ENCODE measurements at places on chromosomes 3 and 15.

GRCh38 chr15:52963865-52964264, 173.7 kb upstream of the ONECUT1 start:
- DNase-seq: no peak

- DNase-seq: no peak
These were observed 5.3 kb upstream of the STRA6 start for GRCh38 chr15:74207652-74208440.

DNA sequence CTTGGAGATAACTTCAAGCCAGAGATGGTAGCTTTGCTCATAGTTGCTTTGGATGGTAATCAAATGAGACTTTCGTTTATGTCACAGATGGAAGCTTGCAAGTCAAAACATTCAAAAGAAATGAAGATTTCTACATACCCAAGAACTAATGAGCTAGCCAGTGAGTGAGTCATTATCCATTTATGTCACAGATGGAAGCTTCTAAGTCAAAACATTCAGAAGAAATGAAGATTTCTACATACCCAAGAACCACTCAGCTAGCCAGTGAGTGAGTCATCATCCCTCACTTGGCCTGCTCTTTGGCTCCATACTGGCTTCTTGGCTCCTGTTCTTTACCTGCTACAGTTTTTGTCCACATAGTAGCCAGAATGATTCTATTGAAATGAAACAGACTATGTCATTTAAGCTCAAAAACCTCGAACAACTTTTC, 559.8 kb upstream of the CBLB start:
- no peak for DNase-seq

- DNase-seq: no peak
These were observed 84.0 kb downstream of the RSL24D1 start for GRCh38 chr15:55112706-55113105.

DNA sequence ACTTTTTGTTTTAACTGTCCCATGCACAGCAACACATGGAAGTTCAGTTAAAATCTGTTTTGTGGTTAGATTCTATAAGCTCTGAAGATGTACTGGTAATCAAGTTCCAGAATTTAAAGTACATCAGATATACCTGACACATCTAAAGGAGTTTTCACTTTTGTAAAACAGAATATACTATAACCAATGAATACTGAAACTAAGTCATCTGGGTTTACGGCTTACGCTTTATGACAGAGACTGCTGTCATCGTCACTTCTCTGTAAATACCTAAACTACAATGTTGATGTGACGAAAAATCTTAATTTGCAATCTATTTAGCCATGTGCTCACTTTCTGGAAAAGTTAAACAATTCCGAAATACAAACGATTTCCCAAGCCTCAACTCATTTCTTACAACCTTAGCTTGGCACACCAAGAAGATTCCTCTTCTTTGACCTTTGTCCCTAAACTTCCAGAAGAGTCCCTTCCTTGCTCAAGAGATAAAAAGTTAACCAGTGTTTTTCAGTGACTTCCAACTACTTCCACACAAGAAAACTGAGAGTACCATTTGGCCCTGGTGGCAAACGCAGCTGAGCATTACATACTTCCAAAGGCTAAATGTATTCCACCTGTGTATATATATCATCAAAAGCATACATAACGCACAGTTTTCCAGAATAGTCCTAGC, 56.8 kb upstream of the NEK10 start:
- DNase-seq: no peak

GRCh38 chr3:12347301-12347700, 58.4 kb downstream of the PPARG start:
- DNase-seq: no peak

GRCh38 chr15:83930392-83931212, 276.7 kb downstream of the ADAMTSL3 start:
- DNase-seq: no peak

GRCh38 chr15:85509973-85510372, 129.6 kb downstream of the AKAP13 start:
- no peak for DNase-seq

DNA sequence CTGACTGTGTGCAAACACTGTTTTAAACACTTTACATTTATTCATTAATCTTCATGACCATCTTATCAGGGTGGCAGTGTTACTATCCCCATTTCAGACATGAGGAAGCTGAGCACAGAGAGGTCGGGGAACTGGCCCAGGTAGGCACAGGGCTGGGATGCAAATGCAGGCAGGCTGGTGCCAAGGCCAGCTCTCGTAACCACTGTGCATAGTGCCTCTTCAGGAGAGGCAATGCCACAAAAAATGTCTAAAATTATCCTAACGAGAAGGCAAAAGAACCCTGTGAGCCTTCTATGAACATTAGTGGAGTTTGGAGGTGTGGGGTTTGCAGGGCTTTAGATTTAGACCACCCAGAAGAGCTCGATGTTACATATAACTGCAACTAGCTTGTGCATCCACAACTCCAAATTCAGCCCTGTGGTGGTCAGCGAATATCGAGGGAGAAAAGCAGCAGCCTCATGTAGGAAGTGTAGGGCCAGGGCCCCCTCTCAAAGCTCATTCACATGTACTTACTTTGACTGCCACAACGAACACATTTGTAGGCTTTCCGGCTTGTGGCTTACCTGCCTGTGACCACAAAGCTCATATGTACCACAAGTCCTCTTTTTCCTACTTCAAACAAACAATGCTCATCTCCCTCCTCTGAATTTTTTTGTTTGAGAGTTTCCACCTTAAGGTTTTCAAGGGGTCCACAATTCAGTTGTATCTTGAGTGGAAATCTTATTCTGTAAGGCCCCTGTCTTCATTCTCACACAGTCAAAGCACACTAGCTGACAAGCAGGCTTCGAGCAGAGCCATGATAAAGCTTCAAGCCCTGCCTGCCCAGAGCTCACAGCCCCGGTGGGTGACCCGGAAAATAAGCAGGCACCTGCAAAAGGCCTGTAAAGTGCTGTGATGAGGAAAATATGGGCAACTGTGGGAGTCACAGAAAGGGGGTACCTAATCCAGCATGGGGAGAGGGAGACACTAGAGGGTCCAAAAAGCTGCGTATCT, 722.9 kb upstream of the CFAP20DC start:
- no peak for DNase-seq

- no peak for DNase-seq
These were observed 167.7 kb downstream of the GHSR start for GRCh38 chr3:172280406-172281051.

- DNase-seq: no peak
These were observed 158.9 kb downstream of the ISL2 start for GRCh38 chr15:76495487-76495886.

- no peak for DNase-seq
These were observed 198.1 kb downstream of the MBNL1 start for GRCh38 chr3:152466784-152467183.

GRCh38 chr3:64341296-64341695, 116.0 kb upstream of the PRICKLE2 start:
- DNase-seq: no peak

DNA sequence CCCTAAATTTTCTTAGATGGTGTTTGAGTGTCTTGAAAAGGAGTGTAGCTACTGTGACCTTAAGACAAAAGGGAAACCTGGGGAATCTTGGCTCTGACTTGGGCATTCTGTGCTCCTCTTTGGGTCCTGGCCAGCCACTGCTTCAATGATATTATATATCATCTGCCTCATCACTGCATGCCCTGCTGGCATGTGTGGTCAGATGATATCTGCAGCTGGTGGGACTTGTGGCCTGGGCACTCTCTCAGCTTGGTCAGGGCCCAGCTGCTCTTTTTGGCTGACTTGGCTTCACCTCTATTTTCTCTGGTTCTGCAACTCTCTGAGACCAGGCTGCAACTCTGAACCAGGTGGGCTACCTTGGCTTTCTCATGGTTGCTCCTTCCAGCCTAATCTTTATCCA, 446.1 kb upstream of the RARB start:
- no peak for DNase-seq

GRCh38 chr3:55648591-55649318, 161.6 kb upstream of the WNT5A start:
- DNase-seq: no peak

- no peak for DNase-seq
These were observed 67.6 kb upstream of the GCNT3 start for GRCh38 chr15:59543721-59544547.

GRCh38 chr3:173371848-173372487, 25.6 kb upstream of the NLGN1 start:
- peak; percentile 3 for DNase-seq

DNA sequence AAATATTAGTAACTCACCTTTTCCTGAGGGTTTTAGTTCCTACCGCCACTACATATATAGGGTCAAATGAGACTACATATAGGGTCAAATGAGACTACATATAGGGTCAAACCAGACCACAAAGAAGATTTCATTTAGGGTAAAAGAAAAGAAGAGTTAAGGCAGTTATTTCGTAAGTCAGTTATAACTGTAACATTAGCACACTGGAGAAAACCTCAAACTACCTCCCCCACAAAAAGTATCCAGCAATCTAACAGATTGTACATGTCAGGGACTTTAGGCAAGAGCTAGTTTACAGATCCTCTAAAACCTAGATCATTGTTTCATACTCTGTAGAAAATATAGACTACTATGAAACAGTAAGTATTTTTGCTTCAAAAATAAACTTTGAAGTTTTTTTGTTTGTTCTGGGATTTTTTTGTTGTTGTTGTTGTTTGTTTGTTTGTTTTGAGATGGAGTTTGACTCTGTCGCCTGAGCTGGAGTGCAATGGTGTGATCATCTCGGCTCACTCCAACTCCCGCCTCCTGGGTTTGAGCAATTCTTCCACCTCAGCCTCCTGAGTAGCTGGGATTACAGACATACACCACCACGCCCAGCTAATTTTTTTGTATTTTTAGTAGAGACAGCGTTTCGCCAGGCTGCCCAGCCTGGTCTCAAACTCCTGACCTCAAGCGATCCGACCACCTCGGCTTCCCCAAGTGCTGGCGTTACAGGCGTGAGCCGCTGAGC, 92.4 kb upstream of the CGNL1 start:
- no peak for DNase-seq

DNA sequence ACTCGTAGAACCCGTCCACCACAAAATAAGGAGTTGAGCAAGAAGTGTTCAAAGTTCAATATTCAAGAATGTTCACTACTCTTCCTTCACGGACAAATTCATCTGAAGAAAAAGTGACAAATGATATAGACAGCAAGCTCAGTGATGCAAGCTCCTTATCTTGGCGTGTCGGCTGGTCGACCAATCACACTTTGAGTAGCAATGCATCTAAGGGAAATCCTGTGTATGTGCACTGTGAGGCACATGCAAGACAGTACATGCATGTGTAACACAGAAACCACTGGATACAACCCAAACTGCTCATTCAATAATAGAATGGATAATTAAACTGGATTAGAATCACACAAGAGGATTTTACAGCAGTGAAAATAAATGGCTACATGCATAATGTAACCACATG, 64.4 kb upstream of the CSPG5 start:
- DNase-seq: no peak

- DNase-seq: no peak
These were observed 61.9 kb upstream of the STXBP5L start for GRCh38 chr3:120846073-120846472.

DNA sequence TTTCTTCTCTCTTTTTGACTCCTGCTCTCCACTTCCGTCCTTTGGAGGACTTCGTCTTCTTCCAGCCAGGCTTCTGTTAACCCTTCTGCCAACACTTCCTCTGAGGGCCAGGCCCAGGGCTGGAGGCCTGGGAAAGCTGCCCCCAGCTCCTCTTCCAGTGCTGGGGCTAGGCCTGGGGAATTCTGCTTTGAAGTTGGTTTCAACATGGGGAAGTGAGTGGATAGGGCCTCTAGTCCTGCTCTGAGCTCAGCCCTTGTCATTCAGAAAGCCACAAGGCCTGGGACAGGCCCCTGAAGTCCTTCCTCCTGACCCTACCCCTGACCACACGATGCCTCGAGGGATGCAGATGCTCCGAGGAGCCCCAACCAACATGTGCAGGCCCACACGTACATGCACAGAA, 53.9 kb upstream of the HERC1 start:
- DNase-seq: no peak

DNA sequence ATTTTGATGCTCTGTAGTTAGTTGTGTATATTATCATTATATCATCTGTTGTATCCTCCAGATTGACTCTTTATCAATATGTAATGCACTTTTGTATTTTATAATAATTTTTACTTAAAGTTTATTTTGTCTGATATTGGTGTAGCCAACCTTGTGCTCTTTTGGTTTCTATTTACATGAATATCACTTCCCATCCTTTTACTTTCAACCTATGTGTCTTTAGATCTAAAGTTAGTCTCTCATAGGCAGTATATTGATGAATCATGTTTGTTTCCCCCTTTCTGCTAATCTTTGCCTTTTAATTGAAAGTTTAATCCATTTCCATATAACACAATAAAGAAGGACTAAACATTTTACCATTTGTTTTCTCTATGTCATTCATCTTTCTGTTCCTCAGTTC, 28.1 kb upstream of the CD200R1L start:
- DNase-seq: no peak

- DNase-seq: no peak
These were observed 29.4 kb upstream of the SEMA3F start for GRCh38 chr3:50125541-50126286.

GRCh38 chr3:127411083-127411727, 123.4 kb upstream of the PRR20G start:
- DNase-seq: peak; percentile 70

- DNase-seq: no peak
These were observed 20.7 kb upstream of the PPARG start for GRCh38 chr3:12268049-12268735.

All from NCI-H345 (cell line).